Left ventricle myocardium superior (tissue), 1 donor: ENCODE measurements at places on chromosomes 16 and 17. TPM values are rescaled to one million over a fixed set of nuclear protein-coding genes. Genes with fewer than 3 reads are reported as not detected.

KRTAP4-5 gene
- not detected for total RNA-seq

DHRS11 gene
- total RNA-seq, result 13.5 TPM

NFE2L1 gene
- 886 TPM for total RNA-seq

C1QTNF8 gene
- not detected for total RNA-seq

DOK4 gene
- 9.1 TPM for total RNA-seq

XAF1 gene
- total RNA-seq, result 18.7 TPM
